ENCODE measurements at places on chromosomes 16 and 17.

DNA sequence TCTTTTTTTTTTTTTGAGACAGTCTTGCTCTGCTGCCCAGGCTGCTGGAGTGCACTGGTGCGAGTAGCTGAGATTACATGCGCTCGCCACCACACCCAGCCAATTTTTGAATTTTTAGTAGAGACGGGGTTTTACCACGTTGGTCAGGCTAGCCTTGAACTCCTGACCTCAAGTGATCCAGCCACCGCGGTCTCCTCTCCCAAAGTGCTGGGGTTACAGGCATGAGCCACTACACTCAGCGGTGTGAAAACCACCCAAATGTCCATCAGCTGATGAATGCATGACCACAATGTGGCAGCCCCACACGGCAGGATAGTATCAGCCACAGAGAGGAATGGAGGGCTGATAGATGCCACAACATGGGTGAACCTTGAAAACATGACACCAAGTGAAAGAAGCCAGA lies 2.1 kb downstream of the P2RX5 start:
- no peak for DNase-seq

DNA sequence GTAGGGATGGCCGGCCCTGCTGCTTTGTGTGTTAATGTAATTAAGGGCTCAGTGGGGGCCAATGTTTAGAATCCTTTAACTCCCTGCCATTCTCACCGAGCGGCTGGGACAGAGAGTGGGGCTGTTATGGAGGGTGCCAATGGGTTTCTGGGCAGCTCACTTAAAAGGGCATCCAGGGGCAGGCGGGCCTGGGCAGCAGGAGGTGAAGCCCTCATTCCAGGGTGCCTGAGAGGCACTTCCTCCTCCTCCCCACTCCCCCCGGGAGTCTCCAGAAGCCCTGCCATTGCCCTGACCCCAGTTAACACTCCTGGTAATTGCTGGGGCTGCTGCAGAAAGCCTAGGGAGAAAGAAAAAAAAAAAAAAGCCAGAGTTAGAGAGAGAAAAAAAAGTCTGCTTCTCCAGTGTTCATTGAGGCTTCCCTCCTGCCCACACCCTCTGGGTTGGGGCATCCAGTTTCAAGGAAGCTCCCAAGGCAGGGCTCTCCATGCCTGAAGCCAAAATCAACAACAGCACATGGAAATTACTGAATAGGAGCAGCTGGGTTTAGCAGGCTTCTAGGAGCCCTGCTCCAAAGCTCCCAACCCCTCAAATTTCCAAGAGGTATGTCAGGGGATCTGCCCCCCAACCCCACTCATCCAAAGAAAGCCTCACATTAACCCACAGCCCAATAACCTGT lies 28.0 kb downstream of the CUEDC1 start:
- DNase-seq, result peak; percentile 77

GRCh38 chr17:7437369-7437863 lies 1.9 kb upstream of the FGF11 start:
- DNase-seq, result no peak

DNA sequence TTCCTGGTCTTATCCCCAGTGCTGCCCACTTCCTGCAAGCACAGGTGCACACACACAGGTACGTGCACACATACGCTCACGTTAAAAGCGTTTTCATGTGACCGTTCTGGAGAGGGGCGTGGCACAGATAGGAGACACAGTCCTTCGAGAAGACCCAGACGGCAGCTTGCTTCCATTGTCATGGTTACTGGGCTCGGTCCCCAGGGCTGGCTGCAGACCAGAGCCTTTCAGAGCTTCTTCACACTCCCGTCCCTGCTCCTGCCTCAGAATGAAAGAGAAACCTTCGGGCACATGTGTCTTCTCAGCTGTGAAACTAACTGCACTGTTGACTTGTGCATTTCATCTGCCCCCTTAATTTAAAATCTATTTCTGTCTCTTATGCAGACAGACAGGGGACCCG lies 154.2 kb downstream of the PITPNC1 start:
- DNase-seq, result no peak

DNA sequence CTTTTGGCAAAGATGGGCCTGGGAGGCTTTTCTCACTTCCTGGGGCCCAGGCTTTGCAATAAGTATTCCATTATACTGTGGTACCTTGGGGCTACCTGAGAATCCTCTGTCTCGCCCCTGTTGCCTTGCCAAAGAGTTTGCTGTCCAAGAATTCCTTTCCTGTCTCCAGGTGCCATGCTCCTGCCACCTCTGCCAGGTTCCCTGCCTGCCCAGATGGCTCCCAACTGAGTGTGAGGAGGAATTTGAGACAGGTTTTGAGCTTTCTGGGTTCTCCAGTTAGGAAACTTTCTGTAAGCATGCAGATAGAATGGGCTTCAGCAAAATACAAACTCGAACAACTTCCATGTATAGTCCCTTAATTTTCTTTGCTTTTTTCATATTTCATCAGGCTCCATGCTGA lies 5.8 kb downstream of the MAPT start:
- no peak for DNase-seq

- DNase-seq, result no peak
Measured at GRCh38 chr16:23280483-23280967, 21.6 kb upstream of the SCNN1B start.

GRCh38 chr17:61159221-61159814 lies 240.3 kb upstream of the TBX2 start:
- no peak for DNase-seq

DNA sequence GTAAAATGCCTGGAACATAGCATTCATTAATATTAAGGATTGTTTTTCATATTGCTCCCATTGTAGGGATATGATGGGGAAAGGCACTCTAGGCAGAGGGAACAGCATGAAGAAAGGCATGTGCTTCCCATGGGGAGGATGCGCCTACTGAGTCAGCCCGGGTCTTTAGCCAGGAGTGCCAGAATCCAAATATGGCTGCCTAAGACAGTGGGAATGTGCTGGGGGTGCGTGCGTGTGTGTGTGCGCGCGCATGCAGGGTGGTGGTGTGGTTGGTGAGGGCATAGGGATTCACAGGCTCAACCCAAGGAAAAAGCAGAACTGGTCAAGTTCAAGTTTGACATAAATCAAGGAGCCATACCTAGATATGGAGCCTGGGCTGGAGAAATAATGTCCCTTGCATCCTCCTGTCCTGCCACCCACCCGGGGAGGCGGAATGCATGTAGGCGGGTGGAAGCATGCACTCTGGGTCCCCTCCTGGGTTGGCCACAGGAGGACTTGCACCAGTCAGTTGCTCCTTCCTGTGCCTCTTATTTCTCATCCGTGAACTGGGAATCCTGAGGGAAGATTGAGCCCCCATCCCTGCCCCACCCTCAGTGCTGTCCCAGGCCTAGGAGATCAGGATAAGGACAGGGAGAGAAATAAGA lies 18.6 kb upstream of the NDRG4 start:
- DNase-seq, result no peak

- DNase-seq, result no peak
Measured at GRCh38 chr17:74157366-74157765, 46.1 kb upstream of the RPL38 start.

- no peak for DNase-seq
Measured at GRCh38 chr17:6495450-6496115, 51.3 kb downstream of the PIMREG start.
